Muscle of arm (tissue), 14 donors: ENCODE measurements at places on chromosomes 5 and 9.

GRCh38 chr5:111251921-111252320 is 27.7 kb downstream of the CAMK4 start:
- DNase-seq = no peak

DNA sequence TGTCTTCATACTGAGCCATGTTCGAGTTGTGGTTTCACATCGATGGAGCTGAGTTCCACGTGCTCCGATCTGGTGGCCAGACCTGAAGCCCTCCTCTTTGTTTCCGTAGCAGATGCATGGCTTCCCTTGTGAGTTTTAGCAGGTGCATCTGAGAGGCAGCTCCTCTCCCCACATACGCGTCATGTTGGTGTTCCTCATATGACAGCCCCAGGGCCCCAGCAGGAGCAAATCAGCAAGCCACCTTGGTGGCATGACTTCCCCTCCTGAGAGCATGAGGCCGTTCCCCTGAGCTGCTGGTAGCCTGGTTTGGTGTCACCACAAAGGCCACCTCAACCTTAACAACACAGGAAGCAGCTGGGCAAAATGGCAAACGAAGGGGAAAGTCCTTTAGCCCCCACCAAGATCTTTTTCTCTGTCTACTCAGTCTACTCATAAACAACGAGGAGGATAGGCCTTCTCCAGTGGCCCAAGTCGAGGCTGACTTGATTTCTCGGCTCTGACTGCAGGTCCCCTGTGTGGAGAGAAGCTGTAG is 5.9 kb downstream of the CYFIP2 start:
- no peak for DNase-seq

GRCh38 chr5:36242534-36243485 is 1.1 kb upstream of the NADK2 start:
- DNase-seq = no peak

DNA sequence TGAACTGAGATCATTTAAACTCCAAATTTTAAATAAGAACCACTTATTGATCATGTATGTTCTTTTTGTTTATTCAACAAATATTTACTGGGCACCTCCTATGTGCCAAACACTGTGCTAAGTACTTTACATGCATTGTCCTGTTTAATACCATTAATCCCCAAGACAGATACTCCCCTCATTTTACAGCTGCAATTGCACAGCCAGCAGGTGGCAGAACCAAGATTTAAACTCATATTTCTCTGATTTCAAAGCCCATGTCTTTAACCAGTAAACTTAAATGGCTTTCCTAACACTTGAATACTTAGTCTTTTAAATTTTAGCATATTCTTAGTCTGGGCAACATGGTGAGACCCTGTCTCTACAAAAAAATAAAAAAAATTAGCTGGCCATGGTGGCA is 43.4 kb upstream of the KIAA1958 start:
- no peak for DNase-seq

- no peak for DNase-seq
These were observed 27.4 kb downstream of the TYRP1 start for GRCh38 chr9:12720551-12720950.

GRCh38 chr9:13555989-13556500 is 276.6 kb upstream of the MPDZ start:
- DNase-seq = no peak

GRCh38 chr5:147779694-147780093 is 2.8 kb downstream of the JAKMIP2 start:
- DNase-seq = no peak

DNA sequence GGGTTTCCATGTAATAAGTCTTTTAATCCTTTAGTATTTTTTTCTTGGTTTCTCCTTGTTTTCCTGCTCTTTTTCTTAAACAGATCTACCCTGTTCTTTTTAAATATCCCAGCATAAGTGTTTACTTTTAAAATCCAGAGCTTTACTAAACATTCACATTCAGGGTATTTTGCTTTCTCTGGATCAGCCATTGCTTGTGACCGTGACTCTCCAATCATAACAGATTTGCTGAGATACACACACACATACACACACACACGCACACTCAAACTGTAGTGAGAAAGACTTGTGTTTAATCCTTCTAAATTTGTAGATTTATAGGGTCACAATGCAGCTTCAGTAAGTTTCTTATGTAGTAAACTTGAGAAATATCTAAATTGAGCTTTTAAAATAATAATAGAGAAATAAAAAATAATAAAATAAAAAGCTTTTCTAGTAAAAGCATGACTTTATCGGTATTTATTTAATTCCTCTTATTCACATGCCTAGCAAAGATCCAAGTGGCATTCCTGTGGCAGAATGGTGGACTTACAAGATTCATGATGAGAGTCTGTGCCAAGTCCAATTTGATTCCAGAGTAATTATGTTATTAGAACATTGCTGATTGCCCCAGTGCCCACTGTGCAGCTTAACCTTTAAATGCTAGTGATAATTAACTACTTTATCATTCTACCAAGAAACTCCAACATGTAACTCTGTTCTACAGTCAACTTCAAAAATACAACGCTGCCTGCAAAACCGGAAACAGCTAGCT is 129.0 kb downstream of the TLE4 start:
- DNase-seq = no peak

- no peak for DNase-seq
These were observed 24.2 kb upstream of the HAPLN1 start for GRCh38 chr5:83744821-83745220.
